ENCODE measurements at places on chromosomes 2 and 18.

GRCh38 chr2:21096458-21096857 lies 27.3 kb upstream of the TDRD15 start:
- no peak for DNase-seq

- no peak for DNase-seq
Measured at GRCh38 chr2:24818721-24819167, 25.5 kb downstream of the CENPO start.

- no peak for DNase-seq
Measured at GRCh38 chr2:82795446-82795845, 1663.6 kb downstream of the SUCLG1 start.

DNA sequence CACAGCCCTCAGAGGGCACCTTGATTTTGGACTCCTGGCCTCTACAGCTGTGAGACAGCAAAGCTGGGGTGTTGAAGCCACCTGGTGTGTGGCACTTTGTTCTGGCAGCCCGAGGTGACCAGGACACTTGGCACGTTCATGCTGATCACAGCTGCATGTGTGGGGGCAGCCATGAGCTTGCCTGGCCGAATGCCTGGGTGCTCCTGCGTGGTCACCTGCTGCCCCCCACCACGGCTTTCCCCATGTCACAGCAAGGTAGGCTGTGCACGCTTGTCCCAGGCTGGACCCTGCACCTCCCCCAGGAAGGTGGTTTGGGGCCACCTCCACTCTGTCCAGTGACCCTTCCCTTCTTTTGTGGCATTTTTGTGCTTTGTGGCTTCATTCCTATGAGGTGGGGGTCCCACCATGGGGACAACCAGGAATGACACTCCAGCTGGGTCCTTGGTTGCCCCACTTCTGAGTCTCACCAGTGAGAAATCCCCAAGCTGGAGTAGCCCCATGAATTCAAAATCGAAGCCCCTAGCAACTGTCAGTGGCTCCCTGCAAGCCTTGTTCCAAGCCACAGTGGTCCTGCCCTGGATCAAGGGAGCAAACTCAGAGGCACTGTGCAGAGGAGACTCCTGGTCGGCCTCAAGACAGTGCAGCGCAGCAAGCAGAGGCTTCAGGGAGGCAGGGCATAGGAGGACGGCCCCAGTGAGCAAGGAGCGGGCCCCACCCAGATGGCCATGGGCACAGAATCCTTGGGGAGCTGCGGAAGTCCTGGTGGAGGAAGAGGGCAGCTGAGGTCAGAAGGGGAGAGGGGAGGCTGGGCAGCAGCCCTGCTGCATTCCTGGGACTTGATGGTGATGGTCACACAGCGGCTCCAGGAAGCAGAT lies 121.4 kb upstream of the HS6ST1 start:
- DNase-seq: no peak

GRCh38 chr2:128408349-128409305 lies 90.0 kb upstream of the HS6ST1 start:
- DNase-seq: no peak

DNA sequence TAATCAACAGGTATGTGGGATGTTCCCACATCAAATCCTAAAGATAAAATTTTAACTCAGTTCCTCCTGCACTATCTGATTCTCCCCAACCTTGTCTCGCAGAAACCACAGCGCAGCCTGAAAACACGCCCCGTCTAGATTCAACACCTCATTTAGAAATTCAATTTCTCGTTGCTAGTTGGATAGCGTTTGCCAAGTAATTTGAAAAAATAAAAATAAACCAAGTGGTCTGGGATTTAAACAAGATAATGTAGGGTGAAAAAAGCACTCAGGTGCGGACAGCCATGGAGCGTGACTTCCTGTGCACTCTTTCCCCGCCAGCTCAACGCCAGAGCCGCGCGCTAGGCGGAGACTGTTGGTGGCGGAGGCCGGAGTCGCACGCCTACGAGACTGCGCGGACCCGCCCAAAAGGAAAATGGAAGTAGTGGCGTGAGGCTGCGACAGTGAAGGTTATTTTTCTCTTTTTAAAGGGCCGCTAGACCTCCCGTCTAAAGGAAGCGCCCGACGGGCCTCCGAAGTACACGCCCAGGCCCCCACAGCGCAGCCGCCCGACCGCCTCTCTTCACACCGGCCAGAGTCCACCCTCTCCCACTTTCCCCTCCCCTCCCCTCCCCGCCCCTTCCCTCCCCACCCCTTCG lies 615 bp upstream of the CCNT2 start:
- DNase-seq: peak; percentile 94

GRCh38 chr2:74560591-74560990 lies 6.1 kb downstream of the DOK1 start:
- DNase-seq: no peak

DNA sequence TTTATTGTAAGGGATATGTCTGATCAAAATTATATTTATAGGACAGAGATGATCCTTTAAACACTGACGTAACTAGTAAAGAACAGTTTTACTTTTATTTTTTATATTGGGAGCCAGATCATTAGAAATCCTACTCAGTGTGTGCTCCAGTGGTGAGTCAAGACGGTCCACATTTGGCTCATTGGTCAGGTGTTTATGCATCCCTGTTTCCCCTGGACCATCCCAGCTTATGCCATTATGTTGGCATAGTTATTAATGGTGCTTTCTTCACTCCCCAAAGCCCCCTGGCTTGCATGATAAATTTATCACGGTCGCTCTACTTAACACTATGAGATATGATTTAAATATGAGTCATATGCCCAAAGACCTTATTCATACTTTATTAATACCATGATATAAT lies 293.4 kb downstream of the XIRP2 start:
- DNase-seq: no peak

- DNase-seq: no peak
Measured at GRCh38 chr2:26557244-26557925, 79.5 kb upstream of the OTOF start.

- no peak for DNase-seq
Measured at GRCh38 chr2:23346029-23346428, 39.0 kb upstream of the KLHL29 start.

DNA sequence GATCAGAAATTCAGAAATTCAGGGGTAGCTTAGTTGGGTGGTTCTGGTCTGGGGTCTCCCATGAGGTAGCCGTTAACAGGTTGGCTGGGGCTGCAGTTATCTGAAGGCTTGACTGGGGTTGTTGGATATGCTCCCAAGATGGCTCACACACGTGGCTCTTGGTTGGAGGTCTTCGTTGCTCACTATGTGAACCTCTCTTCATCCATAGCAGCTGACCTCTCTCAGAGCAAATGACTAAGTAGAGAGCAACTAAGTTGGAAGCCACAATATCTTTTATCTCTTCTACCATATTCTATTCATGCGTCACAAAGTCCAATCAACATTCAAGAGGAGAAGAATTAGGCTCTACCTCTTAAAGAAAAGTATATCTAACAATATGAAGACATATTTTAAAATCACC lies 38.7 kb upstream of the SERTAD2 start:
- no peak for DNase-seq

Measured in activated naive CD4-positive, alpha-beta T cell treated with anti-CD3 and anti-CD28 coated beads for 36 hours (primary cell).